Lower leg skin (tissue), 4 donors: ENCODE measurements at places on chromosomes 4 and X. TPM values are rescaled to one million over a fixed set of nuclear protein-coding genes. Genes with fewer than 3 reads are reported as not detected.

- DNase-seq: no peak
Measured at GRCh38 chr4:129337228-129337620, 241.3 kb downstream of the C4orf33 start.

DNA sequence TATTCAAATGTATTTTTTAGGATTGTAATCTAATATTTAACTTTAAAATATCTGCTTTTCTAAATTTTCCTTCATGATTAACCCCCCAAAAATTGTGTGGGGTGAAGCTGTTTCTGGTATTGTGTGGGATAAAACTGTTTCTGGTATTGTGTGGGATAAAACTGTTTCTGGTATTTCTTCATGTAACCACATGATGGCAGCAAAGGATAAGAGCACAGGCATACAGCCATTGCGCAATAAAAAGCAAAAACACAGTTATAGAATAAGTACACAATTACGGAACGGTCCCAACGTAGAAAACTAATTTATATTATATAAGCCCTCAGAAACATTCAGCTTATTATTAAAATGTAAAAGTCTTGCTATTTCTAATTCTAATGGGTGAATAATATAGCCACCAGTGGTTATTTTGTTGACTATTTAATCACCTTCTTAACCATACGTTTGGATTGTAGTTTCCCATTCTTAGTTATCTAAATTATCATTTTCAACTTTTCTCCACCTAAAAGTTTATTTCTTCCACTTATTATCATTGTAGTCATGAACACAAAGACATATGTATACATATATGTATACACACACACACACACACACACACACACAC, 333.9 kb upstream of the FSTL5 start:
- no peak for DNase-seq

DNA sequence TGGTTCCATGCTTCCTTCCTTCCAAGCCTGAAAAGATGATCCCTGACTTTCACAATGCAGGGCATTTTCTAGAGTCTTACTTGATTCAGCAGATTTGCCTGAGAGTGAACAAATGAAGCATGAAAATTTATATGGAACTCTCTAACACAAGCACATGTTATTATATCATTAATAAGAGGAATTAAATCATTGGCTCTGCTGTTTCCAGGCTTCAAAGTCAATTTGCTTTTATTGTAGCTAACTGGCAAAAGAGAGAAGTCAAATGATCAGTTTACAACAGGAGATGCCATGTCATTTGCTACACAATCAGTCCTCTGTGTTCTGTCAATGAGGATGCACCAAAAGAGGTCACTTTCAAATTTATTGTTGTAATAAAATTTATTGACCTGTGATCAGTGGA, 101.5 kb upstream of the UGT8 start:
- DNase-seq: no peak

DNA sequence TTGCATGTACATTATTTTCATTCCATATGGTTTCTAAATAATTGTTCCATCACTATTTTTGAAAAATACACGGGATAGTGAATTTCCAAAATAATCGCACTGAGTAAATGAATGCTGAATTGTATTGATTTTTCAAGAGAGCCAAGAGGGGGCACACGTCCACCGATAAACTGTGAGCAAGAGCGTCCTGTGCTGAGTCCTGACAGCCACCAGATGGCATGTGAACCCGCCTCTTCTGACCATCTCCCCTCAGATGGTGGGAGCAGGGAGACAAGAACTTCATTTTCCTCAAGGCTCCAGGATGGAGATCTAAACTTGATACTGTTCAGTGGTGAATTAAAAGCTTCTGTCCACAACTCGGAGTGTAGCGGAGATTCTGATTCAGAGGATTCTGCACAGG, 30.6 kb upstream of the IL9R start:
- no peak for DNase-seq

DNA sequence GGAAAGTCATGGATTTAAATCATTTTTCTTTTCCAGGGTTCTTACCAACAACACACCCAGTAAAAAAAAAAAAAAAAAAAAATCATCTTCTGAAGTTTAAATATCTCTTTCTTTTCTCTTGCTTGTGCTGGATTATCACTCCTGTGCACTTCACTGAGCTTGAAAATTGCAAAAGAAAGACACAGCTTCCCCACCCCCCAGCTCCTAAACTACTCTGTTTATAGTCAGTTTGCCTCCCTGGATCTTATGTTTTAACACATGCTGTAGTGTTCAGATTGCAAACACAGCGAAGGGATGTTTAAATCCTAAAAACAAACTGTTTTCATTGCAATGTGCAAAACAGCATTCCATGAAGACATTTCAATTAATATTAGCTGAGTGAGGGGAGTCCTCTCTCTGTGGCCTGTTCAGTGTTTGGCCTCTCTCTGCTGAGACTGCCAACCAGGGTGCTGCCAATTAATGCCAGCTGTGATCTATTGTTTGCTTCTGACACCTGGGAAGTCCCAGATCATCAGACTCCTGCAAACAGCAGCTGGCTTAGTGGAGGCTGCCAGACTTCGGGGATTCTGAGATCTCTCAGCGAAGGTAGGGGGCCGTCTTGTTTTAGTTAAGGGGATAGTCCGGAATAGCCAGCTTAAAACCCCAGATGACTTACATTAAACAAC, 171.1 kb upstream of the PITX2 start:
- no peak for DNase-seq

DNA sequence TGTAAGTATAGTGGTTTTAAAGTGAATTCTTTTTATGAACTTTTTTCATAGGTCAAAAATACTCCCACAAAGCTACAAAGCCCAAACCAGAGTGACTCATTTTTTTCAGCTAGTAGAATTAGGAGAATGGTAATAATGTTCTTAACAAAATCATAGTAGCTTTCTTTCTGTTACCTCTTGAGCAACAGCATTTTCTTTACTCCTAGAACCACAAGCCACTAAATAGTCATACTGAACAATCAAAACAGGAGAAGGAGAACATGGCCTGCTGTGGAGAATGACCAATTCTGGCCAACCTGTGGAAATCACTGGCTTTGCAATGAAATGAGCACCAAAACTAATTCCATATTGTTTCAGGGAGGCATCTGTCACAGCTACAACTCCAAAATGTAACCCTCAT, 112.9 kb downstream of the AMMECR1 start:
- DNase-seq: no peak

- DNase-seq: no peak
Measured at GRCh38 chr4:154456240-154456639, 35.4 kb downstream of the DCHS2 start.

GRCh38 chr4:80540785-80541469, 205.4 kb downstream of the CFAP299 start:
- DNase-seq: no peak

GRCh38 chr4:100786481-100786880, 268.7 kb upstream of the EMCN start:
- DNase-seq: no peak

DNA sequence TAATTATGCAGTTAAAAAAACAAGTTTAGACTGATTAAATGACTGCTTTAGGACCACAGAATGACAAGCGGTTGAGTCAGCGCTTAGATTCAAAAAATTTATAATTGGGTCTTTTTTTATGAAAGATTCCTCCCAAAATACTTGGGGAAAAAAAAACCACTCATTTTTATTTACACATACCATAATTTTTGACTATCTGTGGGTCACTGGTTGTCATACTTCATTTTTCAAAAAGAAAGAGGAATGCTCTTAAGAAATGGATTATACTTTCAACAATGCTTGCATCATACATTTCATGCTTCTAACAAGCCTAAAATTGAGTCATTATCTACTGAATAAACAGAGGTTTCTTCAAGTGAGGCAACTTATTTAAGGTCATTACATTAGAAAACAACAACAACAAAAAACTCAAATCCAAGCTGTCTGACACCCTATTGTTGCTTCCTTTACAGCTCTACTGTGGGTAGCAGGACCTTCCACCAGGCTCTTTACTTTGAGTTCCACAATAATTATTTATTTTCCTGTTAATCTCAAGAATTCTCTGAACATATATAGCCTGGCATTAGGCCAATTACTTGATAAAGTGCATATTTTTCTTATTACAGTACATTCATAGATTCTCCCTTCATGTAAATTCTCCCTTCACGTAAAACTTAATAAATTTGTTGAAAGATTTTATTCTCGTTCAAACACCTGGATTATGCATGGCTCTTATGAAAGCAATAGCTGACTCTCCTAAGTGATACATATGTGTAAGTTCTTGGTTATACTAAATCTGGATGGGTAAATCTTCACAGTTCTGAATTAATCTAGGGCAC, 445.5 kb downstream of the PCDH10 start:
- no peak for DNase-seq

- peak; percentile 18 for DNase-seq
Measured at GRCh38 chrX:13899607-13900006, 82.7 kb upstream of the GPM6B start.

GRCh38 chr4:55727746-55728145, 91.6 kb upstream of the NMU start:
- DNase-seq: no peak

DNA sequence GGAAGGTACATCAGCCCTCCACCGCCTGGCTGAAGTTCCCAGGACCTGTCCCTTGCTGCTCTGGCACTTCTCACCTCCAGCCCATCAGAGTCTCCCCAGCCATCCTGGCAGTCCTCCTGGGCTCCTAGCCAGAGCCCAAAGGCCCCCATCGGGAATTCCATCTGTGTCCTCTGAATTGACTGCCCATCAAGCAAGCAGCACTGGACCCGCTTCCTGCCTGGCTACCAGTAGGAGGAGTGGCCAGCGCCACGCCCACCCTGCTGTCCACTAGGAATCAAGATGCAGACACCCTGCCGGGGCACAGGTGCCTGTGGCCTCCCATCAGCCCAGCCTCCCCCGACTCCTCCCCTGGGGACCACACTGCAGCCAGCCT, 47.2 kb downstream of the C4orf50 start:
- DNase-seq: peak; percentile 69

Gene NXF2B
- total RNA-seq: not detected

Gene KIAA1210
- total RNA-seq: 0.08 TPM

Gene TMEM271
- 1.2 TPM for total RNA-seq

Gene VEGFD
- total RNA-seq: 1.8 TPM

Gene XPNPEP2
- total RNA-seq: 1.7 TPM

Gene SPARCL1
- 153 TPM for total RNA-seq

Gene ASB5
- total RNA-seq: not detected
